Cortex of kidney (tissue), 1 donor: ENCODE measurements at places on chromosomes 3 and 15.

- DNase-seq: no peak
Measured at GRCh38 chr15:99708563-99708962, 24.7 kb downstream of the LYSMD4 start.

DNA sequence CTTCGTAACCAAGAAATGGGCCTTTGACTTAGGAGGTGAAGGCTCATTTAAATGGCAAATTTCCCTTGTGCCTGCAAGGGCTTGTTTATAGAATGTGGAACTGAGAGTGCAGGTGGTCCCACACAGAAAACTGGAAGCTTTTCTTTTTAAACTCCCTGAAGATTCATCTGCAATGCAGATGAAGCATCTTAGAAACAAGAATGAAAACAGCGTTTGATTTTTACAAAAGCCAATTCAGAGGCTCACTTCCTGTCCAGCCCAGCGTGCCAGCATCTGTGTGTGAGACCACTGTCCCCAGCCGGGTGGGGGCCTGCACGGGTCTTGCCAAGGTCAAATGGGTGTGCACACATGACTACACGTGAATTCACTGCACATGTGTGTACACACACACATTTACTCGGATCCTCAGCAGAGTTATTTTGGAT lies 94.7 kb downstream of the LINGO1 start:
- DNase-seq: no peak

DNA sequence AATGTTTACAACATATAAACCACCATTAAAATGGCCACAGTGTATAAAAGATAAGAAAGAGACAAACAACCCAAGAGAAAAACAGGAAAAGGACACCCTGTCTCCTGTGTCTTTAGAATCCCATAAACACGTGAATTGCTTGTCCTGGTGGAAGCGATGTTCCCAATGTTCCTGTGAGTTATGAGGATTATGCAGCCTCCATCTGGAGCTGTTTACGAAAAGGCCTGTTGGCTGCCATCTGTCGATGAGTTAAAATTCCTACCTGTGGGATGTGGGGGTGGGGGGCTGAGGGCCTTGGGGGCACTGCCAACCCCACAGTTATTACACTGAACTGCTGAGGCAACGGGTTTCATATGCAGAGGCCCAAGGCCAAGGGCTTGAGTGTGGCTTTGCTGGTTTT lies 13.6 kb downstream of the NISCH start:
- no peak for DNase-seq

- no peak for DNase-seq
Measured at GRCh38 chr3:57755368-57755675, 787 bp upstream of the SLMAP start.

- no peak for DNase-seq
Measured at GRCh38 chr15:65906396-65906795, 37.1 kb downstream of the RAB11A start.

DNA sequence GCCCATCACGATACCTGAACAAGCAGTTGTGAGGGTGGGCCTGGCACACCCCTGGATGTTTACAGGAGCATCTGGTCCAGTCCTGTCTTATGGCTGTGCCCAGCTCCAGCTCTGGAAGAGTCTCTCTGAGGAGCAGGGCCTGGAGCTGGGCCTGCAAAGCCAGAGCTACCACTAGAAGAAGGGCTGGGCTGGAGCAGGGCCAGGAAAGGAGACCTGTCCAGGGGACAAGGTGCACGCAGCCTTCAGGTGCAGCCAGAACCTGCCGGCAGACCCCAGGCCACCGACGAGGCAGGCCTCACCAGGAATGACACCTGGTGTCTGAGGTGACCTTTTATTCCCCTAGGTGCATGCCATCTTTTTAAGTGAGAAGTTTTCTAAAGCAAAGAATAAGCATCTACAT lies 8.4 kb upstream of the BCL2L10 start:
- no peak for DNase-seq

DNA sequence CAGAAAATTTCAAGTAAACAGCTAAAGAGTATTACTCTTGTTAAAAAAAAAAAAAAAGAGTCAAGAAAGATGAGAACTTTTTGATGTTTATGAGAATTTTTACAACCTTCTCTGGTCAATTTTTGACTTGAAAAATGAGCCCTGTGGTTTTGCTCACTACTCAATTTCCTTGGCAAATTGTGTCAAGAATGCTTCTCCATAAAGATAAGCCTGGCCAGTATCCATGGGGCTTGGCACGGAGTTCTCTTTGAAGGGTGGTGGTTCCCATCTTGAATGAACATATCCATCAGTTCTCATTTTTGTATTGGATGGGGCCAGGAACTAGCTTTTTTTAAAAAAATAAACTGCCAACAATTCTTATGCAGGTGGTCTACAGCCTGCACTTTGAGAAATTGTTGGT lies 179.9 kb downstream of the RYR3 start:
- no peak for DNase-seq

DNA sequence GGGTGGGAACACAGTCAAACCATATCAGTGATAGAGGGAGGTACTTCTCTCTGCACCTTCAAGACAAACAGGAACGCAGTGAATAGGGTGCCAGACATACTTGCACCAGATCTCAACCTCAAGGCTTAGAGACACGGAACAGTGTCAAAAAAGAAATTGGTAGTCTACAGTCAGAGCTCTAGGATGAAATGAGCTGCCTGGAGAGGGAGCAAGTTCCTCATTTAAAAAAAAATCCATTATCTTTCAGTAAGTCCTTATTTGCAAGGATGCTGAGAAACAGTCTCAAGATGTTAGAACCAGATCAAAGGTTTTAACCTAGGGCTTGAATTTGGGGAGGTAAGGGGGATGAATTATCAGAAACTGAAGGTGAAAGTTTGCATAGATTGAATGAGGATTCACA lies 20.2 kb upstream of the LMCD1 start:
- DNase-seq: no peak

GRCh38 chr3:193196746-193197145 lies 44.3 kb upstream of the PLAAT1 start:
- no peak for DNase-seq

GRCh38 chr3:188434594-188434993 lies 280.6 kb downstream of the LPP start:
- DNase-seq: no peak

DNA sequence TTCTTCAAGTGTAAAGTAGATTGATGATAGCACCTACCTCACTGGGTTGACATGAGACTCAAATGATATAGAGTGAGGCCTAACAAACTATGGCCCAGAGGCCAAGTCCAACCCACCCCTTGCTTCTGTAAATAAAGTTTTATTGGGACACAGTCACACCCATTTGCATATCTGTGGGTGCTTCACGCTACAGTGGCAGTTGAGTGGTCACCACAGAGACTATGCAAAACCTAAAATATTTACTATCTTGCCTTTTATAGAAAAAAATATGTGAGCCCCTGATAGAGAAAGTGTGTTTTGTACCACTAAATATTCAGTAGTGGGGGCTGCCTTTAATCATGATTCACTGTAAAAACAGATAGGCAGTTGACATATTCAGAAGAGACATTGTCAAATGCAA lies 38.0 kb downstream of the ACAN start:
- DNase-seq: no peak

GRCh38 chr3:18295171-18295920 lies 129.8 kb downstream of the SATB1 start:
- no peak for DNase-seq

GRCh38 chr3:190024912-190025311 lies 95.8 kb downstream of the P3H2 start:
- no peak for DNase-seq

- no peak for DNase-seq
Measured at GRCh38 chr15:73708691-73709090, 24.5 kb downstream of the CD276 start.

GRCh38 chr3:60423556-60423955 lies 827.7 kb downstream of the FHIT start:
- DNase-seq: no peak

DNA sequence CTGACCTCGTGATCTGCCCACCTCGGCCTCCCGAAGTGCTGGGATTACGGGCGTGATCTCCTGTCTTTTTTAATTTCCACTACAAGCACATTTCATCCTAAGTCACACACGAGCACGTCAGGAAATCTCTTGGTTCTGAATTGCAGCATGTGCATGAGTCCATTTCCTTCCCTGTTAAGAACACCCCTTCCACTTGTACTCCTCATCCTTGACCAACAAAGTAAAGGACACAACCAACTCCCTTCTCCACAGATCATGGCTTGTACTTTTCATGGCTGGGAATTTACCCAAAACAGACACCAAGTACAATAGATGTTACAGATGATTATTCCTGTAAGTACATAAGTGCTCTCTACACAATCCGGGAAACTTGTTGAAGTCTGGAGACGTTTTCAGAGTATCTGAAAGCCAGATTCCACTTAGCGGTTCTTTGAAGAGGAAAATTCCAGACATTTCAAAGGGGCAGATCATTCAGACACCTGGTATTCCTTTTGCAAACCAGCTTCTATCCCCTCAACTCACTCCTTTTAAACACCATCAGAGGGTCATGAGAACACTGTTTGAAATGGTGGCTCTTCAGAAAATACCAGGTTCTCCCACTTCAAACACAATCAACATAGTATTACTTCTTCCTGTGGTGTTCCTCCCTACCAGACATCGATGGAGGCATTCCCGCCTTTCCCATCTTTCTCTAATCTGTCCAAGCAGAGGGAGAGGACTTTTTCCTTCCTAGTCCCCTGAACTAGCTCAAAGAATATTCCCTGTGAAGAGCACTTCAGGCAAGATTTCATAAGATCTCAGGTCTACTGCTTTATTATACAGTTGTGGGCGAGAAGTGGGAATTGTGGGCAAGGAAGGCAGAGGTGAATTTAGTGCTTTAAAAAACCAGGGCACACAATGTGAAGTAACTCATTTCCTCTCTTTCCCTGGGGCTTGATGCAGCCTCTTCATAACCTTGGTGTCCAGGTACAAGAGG lies 80.1 kb upstream of the TSC22D2 start:
- DNase-seq: no peak

DNA sequence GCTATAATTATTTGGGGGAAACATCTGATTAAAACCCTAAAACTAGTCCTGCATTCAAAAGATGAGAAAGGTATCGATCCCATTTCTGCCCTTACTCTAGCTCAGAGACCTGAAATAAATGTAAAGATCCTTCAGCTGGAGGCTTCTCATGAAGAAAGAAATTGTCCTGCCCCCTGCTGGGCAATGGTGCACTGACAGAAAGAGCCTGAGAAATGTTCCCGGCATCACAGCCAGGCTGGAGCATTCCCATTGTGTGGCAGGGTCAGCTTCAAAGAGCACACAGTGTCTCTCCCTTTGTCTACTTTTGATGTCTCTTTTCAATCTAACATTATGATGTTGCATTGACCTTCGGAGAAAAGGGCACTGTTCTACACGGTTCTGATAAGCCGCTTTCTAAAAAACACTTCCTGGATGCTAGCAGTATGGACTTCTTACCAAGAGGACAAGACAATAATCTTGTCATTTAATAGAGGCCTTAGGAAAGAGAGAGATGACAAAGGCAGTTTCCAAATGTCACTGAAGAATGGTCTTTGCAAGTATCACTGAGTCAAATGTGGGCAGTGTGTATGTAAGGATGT lies 287.5 kb downstream of the MAGI1 start:
- DNase-seq: no peak

GRCh38 chr3:114253505-114253904 lies 16.1 kb upstream of the ZNF80 start:
- DNase-seq: no peak

- DNase-seq: no peak
Measured at GRCh38 chr15:58447271-58448010, 15.7 kb downstream of the LIPC start.

GRCh38 chr3:139897759-139898158 lies 37.2 kb upstream of the CLSTN2 start:
- no peak for DNase-seq

GRCh38 chr15:100336061-100336460 lies 5.7 kb downstream of the ADAMTS17 start:
- DNase-seq: no peak

GRCh38 chr3:41682382-41682781 lies 279.5 kb downstream of the ULK4 start:
- no peak for DNase-seq

DNA sequence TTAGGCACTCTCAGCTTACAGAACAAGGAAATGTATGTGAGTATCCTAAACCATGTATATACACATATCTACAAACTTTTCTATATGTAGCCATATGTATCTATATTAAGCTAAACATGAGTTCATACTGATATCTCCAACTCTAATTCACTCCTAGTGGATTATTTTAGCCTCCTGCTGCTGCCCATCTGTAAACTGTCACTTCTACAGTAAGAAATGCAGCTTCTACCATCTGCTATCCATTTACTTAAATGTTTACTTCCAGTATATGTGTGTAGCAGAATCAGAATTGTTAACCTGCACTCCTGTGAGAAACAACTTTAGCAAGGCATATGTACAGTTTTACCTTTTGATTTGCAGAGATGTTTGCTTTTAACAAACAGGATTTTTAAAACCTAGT lies 478.5 kb upstream of the CBLB start:
- DNase-seq: no peak

GRCh38 chr3:170054204-170054603 lies 16.4 kb downstream of the GPR160 start:
- no peak for DNase-seq
